Heart left ventricle (tissue), 16 donors: ENCODE measurements at places on chromosomes 3 and 15.

DNA sequence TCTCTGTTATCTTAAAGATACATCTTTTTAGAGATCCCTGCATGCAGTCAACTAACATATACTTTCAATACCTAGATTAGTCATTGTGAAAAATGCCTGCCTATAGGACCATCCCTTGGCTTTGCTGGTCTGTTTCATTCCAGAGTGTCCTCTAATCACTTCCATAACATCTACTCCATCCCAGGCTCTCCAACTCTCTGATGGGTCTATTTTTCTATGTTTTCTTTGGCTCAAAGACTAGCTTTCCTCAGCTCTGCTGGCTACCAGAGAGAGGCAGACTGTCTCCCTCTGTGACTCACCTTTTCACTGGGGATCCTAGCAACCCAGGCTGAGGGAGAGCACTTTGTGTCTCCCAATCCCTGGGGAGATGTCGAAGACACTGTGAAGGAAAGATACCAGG lies 547.7 kb upstream of the MCTP2 start:
- DNase-seq: no peak

DNA sequence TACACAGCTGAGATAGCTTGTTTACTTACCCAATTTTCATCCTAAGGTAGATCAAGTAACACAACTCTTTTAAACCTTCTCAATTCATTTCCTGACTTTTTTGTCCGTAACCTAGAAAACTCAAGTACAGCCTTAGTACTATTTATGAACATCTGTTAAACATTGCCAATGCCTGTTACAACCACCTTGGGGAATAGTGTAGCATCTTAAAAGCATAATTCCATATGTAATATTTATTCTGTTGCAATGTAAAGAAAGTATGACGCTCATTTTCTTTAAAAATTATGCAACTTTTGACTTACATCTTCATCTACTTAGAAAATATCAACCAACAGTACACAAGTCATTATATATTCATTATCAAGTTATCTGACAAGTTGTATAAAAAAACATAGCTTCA lies 54.6 kb downstream of the SUCLG2 start:
- no peak for DNase-seq

DNA sequence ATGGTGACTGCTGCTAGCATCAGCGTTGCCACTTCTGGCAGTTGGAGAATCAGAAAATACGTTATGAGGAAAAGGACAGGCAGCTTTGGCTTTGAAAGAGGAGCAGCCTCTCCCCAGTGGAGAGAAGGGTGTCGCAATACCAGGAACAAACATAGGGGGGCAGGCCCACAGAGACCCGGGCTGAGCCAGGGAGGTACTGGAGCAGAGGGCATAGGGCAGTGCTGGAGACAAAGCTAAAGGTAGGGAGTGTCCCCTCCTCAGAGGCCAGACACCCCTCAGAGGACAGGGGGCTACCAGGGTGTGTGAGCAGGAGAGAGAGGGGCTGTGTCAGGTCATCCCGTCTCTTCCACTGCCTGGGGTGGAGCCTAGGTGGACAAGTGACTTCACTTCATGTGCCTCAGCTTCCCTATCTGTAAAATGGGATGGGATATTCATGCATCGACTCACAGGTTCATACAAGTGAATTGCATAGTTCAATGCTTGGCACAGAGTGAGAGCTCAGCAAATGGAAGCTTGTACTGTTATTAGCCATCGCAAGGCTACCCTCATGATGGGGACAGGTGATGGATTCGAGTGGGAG lies 49.7 kb upstream of the LIMD1 start:
- DNase-seq: no peak

GRCh38 chr3:43378066-43378935 lies 92.0 kb downstream of the SNRK start:
- no peak for DNase-seq

GRCh38 chr3:183290216-183290615 lies 37.2 kb downstream of the B3GNT5 start:
- no peak for DNase-seq

DNA sequence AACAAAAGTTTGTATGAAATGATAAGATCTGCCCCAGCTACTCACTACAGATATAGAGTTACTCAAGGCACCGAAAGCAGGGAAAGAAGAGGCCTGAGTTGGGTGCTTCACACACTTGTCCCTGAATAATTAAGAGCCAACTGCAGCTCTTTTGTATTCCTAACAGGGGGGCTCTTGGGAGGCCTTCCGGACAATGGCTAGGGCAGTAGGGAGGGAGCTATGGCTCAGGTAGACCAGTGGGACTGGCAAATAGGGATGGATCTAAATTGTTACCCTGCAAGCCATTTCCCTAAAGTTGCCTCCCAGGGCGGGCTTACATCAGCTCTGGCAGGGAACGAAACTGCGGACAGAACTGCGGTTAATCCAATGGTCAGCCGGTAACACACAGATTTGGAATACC lies 6.2 kb downstream of the SEMA5B start:
- DNase-seq: no peak

GRCh38 chr3:68664276-68664675 lies 268.1 kb downstream of the TAFA4 start:
- DNase-seq: no peak

GRCh38 chr15:42108806-42109205 lies 14.4 kb upstream of the PLA2G4D start:
- DNase-seq: no peak

DNA sequence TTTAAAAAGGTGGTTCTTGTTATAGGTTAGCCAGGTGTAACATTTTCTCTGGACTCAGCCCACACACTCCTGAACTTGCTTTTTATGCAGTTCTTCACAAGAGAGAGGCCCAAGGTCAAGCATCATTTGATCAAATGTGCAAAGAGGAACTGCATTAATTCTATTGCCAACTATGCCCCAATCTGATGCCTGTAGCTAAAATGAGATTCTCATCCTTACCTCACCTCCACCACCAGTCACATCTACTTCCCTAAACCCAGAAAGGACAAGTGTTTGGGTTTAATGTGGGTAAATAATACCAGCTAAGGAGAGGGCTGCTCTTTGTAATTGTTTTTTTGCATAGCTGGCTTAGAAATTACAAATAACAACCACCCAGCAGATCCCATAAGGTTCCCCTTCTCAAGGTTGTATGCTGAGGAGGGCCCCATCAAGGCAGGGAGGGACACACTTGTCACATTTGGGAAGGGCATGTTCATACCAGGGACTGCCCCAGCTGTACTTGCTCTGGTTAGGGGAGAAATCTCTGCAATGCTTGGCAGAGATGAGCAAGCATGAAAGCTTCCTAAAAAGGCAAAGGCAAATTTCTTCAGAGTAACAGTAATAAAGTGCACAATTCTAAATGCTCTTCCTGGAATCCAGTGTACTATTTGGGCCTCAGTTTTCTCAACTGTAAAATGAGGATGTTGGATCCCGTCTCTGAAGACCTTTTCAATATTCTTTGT lies 76.2 kb downstream of the TGFBR2 start:
- DNase-seq: no peak

GRCh38 chr3:34261001-34261385 lies 462.6 kb downstream of the PDCD6IP start:
- no peak for DNase-seq

GRCh38 chr15:101162701-101163483 lies 89.0 kb downstream of the CHSY1 start:
- DNase-seq: peak; percentile 83

DNA sequence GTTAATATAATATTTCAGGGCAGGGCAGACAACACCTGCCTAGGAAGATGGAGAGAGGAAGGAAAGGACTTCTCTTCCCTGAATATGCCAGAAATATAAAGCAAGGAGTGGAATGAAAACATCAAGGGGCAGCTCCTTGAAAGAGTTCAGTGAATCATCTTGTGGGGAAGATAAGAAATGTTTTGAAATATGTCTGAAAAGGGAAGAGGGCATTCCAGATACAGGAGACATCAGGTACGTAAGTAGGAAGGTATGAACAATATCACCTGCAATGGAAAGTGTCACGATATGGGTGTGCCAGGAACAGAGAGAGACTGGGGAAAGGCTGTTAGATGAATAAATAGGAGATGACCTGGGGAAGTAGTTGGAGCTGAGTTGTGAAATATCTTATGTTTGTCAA lies 75.8 kb upstream of the WDR72 start:
- DNase-seq: no peak

- no peak for DNase-seq
Measured at GRCh38 chr3:194321693-194322640, 29.2 kb downstream of the CPN2 start.

DNA sequence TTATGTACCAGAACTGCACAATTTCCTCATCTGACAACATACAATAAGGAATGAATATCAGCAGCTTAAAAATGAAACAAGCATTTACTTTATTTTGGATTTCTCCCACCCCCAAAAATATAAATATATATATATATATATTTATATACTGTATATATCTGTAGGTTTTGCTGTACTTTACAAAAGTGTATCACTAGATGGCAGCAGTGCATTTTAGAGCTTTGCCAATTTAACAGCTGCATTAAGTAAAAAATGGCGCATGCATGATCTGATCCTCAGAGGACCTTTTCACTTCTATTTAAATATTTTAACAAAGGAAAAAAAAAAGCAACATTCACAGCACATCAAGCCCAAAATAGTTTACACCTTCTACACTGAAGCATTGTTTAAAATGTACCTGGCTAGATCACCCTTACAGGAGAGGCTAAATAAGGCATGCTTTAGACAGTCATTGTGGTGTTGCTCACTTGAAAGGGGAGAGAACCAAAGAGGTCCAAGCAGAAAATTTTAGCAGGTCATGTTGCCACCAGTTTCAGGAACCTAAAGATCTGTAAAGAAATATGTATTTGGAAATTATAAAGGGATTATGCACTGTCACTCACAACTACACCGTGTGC lies 72.6 kb downstream of the NPTN start:
- no peak for DNase-seq

DNA sequence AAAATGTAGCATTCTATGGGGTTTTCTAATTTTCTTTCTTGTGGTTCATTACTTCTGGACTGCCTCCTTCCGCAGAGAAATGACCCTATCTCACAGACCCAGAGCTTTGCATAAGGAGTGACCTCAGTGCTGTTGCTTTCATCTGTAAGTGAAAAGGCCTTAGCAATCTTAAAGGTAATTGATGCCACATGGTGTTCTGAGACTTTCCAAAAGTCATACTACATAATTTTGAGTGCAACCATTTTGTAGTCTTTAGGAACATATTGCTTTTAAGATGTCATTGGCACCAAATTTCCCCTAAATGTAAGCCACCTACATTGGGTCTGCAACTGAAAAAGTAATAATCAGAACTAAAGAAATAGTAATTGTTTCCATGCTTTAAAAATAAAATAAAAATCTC lies 9.2 kb upstream of the HHLA2 start:
- no peak for DNase-seq

- no peak for DNase-seq
Measured at GRCh38 chr15:98562331-98562937, 85.9 kb upstream of the IGF1R start.

- DNase-seq: no peak
Measured at GRCh38 chr15:70195171-70195570, 97.5 kb upstream of the TLE3 start.

GRCh38 chr3:197791892-197792647 lies 1.0 kb downstream of the LRCH3 start:
- DNase-seq: no peak

DNA sequence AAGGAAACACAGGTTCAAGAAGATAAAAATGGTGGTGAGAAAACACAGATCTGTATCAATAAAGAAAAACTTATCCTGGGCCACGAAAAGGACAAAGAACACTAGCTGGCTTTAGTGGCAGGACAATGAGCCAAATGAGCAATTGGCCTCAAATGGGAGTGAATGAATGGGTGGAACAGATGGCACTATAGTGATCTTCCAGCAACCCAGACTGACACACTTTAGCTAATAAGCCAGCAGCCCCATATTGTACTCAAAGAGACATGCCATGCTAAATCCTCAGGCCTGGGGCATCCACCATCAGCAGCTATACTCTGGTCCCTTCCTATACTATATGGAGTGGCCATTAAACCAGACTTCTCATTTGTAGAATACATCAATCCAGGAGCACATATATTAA lies 60.0 kb upstream of the GADL1 start:
- DNase-seq: no peak

- DNase-seq: no peak
Measured at GRCh38 chr15:92200891-92201290, 192.8 kb upstream of the ST8SIA2 start.

DNA sequence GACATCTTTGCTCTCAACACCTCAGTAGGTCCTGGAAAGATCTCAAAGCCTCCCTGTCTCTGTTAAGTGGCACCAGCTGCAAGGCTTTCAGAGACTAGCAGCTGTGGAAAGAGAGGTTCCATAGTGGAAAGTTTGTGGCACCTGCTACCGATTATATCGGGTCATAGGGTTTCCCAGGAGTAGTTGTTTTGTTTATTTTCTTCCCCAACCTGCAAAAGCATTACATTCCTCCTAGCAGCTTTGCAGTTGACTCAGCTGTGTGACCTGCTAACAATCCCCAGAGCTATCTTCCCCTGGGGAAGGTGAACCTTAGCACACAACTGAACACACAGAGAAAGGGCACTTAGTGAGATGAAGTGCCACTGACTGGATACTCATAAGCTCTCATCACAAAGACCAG lies 598.9 kb upstream of the GRM7 start:
- DNase-seq: no peak

DNA sequence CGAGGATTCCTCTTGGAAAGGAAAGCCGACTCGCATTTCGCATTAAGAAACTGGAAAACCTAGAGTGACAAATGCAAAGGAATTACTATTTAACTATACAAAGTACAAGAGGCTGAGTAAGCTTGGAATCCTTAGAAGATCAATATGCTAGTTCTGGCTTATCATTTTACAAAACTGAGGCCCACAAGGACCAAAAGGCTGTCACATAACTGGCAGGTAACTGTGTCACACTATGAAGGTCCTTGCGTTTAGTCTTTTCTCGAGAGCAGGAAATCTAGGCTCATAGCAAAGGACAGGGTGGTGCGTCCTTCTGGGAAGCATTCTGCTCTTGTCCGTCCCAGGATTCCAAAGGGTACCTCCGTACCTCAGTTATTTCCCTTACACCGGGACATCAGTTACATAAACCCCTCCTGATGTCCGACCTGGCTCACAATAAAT lies 629 bp downstream of the RPL24 start:
- no peak for DNase-seq

GRCh38 chr15:67822537-67823313 lies 2.6 kb upstream of the SKOR1 start:
- no peak for DNase-seq

DNA sequence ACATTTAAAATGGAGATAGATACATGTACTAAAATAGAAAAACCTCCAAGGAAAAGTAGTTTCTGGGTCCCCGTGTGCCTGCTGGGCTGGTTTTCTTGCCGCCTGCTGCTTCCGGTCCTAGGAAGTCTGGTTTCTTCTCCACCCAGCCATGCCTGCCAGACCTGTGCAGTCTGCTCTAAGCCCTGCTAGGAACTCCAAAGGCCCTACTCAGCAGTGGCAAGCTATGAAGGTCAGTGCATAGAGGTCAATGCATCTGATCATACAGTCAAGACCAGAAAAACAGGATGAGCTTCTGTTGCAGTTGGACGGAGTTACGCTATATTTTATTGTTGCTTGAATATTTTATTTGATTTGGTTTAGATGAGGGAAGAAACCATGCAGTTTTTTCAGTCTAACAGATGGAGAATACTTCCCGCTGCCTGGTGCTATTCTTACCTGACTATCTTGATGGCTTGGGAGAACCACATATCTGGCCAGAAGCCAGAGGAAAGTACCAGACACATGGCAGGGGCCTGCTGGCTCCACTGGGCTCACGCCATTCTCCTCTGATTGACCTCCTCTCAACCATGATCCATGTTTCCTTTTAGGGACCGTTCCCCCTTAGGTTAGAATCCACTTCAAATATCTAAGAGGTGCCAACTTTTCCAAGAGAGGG lies 226.8 kb upstream of the ST8SIA2 start:
- DNase-seq: peak; percentile 68
